ENCODE measurements at places on chromosomes 6 and 20.

GRCh38 chr6:15556711-15557110 lies 106.1 kb downstream of the DTNBP1 start:
- no peak for DNase-seq

DNA sequence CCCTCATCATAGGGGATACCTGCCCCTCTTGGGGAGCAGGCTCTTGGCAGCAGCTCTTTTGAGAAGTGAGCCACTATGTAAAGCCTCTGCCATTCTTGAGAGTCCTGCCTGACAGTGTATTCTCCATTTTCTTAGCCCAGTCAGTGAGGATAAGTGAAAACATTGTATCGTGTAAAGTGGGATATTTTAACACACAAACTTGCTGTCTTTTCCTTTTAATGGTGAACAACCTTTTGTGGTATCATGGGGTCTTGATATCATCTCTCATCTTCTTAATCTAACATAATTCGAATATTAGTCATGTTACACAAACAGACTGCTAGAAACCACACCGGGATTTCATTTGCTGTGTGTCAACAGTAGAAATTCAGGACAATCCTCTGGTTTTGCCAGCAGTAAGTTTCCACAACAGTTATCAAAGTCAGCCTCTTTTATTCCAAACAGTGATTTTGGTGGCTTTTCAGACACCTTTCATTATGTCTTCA lies 136.2 kb downstream of the HIVEP1 start:
- DNase-seq: peak; percentile 42

DNA sequence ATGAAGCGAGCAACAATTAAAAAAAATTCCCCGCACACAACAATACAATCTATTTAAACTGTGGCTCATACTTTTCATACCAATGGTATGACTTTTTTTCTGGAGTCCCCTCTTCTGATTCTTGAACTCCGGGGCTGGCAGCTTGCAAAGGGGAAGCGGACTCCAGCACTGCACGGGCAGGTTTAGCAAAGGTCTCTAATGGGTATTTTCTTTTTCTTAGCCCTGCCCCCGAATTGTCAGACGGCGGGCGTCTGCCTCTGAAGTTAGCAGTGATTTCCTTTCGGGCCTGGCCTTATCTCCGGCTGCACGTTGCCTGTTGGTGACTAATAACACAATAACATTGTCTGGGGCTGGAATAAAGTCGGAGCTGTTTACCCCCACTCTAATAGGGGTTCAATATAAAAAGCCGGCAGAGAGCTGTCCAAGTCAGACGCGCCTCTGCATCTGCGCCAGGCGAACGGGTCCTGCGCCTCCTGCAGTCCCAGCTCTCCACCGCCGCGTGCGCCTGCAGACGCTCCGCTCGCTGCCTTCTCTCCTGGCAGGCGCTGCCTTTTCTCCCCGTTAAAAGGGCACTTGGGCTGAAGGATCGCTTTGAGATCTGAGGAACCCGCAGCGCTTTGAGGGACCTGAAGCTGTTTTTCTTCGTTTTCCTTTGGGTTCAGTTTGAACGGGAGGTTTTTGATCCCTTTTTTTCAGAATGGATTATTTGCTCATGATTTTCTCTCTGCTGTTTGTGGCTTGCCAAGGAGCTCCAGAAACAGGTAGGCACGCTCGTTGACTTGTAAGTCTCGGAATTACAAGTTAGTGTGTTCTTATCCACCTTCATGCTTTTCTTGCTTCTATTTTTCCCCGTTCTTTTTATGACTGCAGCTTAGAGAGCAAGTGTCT lies at the start of gene EDN1:
Gene EDN1, plus strand, starts transcription at position 429 of the 888 bp plus-strand sequence. Its CDS starts 269 bp downstream, at position 698.
- DNase-seq: peak; percentile 93

DNA sequence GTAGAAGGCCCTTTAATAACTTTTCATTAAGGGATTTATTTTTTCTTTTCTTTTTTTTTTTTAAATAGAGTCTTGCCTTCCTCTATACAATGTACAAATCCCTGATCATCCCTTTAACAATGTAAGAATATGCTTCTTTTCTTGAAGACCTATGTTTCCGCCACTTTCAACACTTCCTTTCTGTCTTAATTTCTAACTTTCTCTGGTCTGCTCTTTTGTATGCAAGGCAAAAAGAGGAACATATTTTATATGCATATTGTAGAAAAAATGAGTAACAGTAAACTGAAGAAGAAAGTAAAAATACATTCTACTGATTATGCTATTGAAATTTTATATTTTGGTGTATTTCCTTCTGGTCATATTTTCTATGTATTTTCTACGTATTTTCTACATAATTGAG lies 484.7 kb downstream of the TFAP2B start:
- DNase-seq: no peak

GRCh38 chr6:74554041-74554440 lies 651.8 kb downstream of the COL12A1 start:
- DNase-seq: no peak

DNA sequence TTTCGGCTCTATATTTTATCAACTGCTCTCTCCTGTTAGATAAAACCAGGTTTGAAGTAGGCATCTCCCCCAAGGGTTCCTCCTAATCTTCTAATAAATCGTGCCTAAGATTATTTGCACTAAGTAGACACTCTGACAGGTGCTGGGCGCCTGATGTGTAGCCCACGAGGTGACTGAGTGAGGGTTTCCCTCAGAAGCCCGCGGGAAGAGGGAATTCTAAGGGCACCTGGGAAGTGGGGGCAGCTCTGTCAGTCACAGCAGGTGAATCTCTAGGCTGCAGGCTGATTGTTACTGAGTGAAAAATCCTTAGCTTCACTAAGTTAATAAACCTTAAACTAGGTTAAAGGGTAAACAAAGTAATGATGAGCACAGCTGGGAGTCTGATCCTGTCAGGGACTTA lies 68.2 kb downstream of the PXDC1 start:
- no peak for DNase-seq

DNA sequence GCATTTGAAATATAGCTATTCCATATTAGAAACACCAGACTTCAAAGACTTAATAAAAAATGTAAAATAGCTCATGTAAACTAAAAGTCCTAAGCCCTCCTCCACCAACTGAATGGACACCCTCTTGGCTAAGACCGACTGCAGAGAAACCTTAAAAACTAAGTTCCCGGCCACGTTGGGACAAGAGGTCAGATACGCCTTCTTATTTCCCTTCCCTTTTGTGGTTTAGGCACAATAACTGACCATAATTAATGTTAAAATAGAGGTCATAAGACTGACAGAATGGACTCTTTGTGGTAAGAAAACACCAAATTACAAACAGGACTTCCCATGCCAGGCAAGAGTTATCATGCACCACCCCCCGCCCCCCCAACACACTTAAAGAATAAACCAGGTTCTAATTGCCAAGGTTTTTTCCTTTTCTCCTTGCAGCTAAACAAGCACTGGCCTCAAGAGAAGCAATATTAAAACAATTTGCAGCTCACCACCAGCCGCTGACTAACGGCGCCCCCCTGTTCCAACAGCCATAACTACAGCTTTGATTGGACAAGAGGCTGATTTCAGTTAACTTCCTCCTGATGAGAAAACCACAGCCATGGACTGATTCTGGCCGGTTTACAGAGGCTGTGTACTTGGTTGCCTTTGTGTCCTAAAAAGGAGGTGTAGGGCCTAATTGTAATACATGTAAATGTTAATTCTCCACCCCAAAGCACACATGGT lies 10.7 kb upstream of the LAMP5 start:
- DNase-seq: no peak

DNA sequence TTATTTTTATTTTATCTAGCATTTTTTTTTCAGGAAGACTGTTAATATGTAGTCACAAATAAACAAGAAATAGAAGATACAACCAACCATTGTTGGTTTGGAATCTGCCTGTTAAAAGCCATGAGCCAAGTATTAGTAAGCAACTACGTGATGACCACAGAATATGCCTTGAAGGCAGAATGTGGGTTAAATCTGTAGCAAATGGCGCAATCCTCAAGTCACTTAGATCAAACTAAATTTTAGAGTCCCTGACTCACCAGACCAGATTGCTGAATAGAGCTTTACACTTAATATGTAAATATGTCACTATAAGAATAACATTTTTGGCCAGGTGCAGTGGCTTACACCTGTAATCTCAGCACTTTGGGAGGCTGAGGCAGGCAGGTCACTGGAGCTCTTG lies 800.1 kb upstream of the CITED2 start:
- DNase-seq: peak; percentile 88

- no peak for DNase-seq
Measured at GRCh38 chr6:120410586-120410985, 923.7 kb downstream of the TBC1D32 start.

DNA sequence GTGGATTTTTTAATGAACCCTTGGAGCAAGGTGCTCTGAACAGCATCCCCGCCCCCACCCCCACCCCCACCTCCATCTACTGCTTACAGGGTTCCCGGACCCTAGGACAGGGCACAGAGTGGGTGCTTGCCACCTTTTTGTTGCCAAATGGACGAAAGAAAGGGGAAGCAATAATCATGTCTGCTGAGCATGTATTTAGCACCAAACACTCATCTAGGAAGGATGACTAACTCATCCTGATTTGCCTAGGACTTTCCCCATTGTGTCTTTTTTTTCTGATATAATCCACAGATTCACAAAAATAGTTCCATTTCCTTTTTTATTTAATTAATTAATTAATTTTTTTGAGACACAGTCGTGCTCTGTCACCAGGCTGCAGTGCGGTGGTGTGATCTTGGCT lies 1.2 kb upstream of the PLTP start:
- peak; percentile 31 for DNase-seq

DNA sequence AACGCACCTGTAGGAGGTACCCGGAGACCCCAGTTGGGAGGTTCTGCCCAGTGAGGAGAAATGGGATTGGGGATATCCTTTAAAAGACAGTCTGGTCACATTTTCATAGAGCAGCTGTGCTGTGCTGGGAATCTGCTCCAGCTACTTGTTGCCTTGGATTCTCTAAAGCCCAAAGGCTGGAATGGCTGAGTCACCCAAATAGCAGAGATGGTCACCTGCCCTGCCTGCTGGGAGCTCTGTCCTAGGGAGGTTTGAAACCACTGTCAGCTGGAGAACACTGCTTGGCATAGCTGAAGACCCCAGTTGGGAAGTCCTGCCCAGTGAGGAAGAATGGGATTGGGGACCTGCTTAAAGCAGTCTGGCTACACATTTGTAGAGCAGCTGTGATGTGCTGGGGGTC lies 34.8 kb upstream of the TFB1M start:
- peak; percentile 12 for DNase-seq

DNA sequence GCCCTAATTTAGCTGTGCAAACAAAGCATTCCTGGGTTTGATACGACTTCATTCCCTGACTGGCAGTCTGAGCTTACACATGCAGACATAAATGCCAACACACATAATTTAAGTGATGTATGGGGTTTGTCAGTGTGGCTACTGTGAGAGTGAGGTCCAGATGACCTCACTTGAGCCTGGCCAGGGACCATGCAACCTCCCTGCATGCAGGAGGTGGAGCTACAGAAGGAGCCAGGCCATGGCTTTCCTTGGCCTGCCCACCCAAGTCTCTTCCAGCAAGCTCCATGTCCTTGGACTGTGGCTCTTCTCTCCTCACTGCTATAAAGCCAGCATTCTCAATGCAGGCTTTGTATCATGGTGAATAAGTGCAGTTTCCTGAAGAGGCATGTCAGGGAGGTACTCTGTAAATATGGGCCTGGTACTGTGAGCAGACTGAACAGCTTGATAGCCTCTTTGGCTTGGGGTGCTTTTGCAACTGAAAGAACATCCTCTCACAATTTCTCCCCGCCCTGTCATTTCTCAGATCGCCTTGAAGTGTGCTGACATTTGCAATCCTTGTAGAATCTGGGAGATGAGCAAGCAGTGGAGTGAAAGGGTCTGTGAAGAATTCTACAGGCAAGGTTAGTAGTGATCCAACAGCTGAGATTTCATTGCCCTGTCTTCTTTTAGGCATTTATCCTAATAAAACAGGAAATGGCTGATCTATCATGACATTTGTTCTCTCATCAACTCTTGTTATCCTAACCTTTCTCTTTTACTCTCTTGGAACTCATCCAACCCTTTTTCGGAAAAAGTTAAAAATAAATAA lies 69.2 kb downstream of the MTFR2 start:
- DNase-seq: no peak

DNA sequence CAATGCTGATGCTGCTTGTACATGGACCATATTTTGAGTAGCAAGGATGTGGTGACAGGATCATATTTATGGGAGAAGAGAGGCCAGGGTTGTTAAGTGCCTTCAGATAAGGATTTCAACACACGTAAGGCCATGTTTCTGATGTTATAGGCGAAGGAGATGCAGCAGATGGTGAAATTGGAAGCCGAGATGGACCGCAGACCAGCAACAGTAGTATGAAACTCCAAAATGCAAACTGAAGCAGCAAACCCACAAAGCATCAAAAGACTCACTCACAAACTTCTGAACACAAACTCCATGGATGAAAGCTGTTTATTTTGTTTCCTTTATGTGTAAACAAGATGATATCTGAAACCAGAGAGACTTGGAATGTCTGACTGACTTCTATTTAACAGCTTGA lies 35.6 kb upstream of the LAMP5 start:
- DNase-seq: no peak

- DNase-seq: no peak
Measured at GRCh38 chr6:137224799-137225198, 5.6 kb upstream of the IFNGR1 start.

DNA sequence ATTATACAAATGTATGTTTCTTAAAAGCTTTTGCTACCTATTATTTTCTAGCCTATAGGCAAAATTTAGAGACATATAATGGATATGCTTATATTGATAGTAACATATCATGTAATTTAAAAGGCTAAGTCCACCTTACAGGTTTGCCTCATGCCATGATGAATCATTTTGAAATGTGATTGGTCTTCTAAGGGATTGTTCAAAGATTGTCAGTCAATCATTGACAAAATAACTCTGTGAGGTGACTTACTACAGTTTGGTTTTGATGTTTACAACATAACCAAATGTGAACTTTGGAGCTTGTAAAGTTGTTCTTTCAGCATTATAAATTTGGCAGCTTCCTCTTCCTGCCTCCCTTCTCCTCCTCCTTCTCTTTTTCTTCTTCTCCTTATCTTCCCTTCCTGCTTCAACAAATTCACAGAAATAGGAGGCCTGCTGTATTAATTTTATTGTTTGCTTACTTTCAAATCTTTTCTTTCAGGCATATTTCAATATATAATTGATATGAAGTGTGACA lies 39.7 kb upstream of the ZFP64 start:
- DNase-seq: no peak

- DNase-seq: peak; percentile 71
Measured at GRCh38 chr6:37365791-37366190, 12.0 kb downstream of the RNF8 start.
